Non-pigmented ciliary epithelial cell (primary cell): ENCODE measurements at places on chromosomes 16 and 17.

GRCh38 chr16:19481296-19481695 lies 40.6 kb downstream of the GDE1 start:
- no peak for DNase-seq

- no peak for DNase-seq
Observed at GRCh38 chr17:42918902-42919521, 18.4 kb downstream of the G6PC1 start.

DNA sequence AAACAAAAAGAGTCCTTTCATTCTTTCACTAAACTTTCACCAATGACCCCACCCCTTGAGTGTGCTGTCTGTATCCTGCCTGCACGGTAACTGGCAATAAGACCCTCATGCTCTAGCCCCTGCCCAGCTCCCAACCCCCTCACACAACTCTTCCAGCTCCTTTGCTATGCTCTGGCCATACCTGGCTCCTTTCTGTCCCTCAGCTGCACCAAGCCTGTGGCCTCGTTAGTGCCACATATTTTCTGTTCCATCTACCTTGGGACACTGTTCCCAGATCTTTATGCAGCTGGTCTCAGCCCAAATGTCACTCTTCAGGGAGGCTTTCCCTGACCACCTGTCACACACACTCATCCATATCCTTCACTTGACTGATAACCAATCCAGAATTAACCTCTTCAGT lies 47.3 kb downstream of the C16orf82 start:
- no peak for DNase-seq

- no peak for DNase-seq
Observed at GRCh38 chr17:49753959-49754391, 10.0 kb downstream of the FAM117A start.

- peak; percentile 85 for DNase-seq
Observed at GRCh38 chr16:11133344-11133943, 122.6 kb downstream of the SOCS1 start.
